Stimulated activated CD4-positive, alpha-beta T cell treated with anti-CD3 and anti-CD28 coated beads, Interleukin-1b, Interleukin-23, amount 100 ng/mL, for 24 hours (primary cell): ENCODE measurements at places on chromosomes 13 and 19.

- no peak for DNase-seq
These were observed 11.3 kb upstream of the TNFRSF19 start for GRCh38 chr13:23558675-23559536.

DNA sequence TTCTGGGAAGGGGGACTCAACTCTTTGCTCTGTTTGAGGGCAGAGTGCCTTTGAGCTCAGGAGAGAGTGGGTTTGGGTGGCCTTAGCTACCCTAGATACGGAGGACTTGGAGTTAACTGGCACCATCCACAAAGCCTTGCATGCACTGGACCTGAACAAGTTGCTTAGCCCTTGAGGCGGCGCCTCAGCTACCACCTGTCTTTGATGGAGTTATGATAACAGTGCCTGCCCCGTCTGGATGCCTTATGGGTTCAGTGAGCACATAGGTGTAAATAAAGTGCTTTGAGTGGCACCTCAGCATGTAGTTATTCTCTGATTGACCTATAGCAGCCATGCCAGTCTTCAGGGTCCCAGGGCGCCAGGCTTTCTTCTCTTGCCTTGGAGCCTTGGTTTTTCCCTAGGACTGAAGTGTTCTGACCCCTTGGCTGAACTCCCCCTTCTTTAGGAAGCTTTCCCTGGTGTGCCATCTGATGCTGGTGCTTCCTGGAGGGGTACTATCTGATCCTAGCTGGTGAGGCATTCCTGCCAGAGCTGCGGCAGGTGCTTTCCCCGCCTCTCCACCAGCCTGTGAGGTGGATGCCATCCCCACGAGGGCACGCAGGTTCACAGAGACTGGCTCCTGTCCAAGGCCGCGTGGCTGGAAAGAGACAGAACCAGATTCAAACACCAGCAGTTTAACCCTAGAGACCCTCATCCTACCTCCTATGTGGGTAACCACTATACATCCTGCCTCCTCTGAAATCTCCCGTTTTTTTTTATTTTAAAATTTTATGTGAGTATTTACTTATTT, 5.8 kb downstream of the BCKDHA start:
- DNase-seq: no peak

DNA sequence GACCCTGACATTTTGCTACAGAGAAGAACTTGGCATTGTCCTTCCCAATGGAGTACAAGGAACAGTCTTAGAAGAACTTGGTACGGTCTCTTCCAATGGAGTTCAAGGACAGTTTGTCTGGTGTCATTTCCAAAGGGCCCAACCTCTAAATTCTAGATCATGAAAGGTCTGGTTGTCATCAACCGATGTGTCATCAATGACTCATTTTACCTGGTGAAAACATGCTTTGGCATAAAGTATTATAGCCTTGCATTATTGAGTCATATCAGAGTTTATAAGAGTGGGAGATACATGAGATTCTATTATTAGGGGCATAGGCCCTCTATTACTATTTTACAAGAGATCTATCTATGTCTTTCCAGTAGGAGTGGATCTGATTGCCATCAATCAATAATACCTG, 4.3 kb downstream of the CYP2B6 start:
- DNase-seq: no peak

GRCh38 chr19:27776020-27776419, 1436.9 kb downstream of the UQCRFS1 start:
- DNase-seq: no peak

GRCh38 chr19:35451338-35452096, 3.5 kb downstream of the FFAR2 start:
- no peak for DNase-seq

DNA sequence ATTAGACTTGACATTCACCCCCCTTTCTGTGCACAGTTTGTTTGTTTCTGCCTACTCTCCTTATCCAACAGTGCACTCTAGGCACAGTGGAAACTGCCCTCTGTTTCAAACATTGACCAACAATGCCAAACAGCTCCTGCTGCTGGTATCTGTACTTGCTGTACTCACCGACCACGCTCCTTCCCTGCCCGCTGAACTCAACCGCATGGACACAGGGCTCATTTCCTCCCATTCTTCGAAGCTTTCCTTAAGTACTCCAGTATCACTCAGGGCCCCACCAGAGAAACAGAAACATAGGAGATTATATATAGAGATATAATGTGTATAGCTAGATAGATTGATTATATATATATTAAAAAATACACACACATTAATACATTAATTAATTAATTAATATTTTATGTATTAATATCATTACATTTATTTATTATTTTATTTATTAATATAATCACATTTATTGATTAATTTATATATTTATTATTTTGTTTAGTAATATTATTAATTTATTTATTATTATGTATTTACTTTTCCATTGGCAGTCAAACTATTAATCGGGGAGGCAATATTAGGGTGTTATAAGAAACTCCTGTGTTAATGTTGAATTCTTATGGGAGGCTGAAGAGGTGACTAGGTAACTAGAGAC, 1528.2 kb downstream of the EFNB2 start:
- no peak for DNase-seq

GRCh38 chr13:111302045-111302726, 18.3 kb upstream of the TEX29 start:
- DNase-seq: no peak

DNA sequence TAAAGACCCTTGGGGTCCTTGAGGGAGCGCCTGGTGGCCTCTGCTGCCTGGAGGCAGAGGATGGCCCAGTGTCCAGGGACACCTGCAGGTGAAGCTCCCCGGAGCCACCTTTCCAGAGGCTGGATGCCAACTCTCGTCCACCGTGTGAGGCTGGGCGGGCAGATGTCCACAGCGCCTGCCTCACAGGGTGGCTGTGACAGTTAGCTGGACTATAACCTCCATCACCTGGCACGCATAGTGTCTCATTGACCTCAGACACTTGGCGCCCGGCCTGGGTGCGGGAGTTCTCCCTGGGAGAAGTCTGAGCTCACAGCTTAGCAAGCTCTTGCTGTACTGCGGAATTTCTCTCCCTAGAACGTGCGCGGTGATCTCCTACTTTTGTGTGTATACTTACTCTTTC, 9.8 kb downstream of the BICRA start:
- DNase-seq: no peak

GRCh38 chr19:48836089-48837017, at the start of gene HSD17B14:
Gene HSD17B14, minus strand, starts transcription at chr19:48836491. Its CDS starts 80 bp downstream, at chr19:48836411.
- DNase-seq: no peak
